NCI-H1436 treated with DMSO at 0.1 percent for 48 hours (cell line): ENCODE measurements at places on chromosomes 16 and 17.

- no peak for DNase-seq
These were observed 170.1 kb upstream of the CDH13 start for GRCh38 chr16:82456683-82457082.

- no peak for DNase-seq
These were observed 18.7 kb upstream of the DHX8 start for GRCh38 chr17:43465049-43465448.

DNA sequence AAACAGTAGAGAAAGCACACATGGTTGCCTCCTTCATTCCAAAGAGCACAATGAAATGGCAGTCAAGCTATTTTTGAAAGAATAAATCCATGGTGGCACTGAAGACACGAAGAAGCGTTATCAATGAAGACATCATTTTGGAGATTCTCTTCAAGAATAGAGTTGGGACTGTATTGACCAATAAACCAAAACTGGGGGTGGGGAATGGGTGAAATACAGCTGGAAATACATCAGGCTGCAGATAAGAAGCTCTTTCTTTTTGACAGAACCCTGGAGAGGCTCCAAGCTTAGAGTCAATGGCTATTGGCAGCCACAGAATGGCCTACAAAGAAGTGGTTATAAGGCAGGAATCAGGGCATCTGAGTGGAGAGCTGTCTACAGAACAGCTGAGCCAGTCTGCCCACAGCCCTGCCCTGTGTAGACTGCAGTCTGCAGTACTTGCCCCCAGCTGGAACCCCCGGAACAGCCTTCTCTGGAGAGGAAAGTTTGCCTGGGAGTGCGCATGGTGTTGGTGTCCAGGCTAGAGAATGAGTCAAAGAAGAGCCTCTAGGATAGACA is 100.4 kb downstream of the STX8 start:
- no peak for DNase-seq

DNA sequence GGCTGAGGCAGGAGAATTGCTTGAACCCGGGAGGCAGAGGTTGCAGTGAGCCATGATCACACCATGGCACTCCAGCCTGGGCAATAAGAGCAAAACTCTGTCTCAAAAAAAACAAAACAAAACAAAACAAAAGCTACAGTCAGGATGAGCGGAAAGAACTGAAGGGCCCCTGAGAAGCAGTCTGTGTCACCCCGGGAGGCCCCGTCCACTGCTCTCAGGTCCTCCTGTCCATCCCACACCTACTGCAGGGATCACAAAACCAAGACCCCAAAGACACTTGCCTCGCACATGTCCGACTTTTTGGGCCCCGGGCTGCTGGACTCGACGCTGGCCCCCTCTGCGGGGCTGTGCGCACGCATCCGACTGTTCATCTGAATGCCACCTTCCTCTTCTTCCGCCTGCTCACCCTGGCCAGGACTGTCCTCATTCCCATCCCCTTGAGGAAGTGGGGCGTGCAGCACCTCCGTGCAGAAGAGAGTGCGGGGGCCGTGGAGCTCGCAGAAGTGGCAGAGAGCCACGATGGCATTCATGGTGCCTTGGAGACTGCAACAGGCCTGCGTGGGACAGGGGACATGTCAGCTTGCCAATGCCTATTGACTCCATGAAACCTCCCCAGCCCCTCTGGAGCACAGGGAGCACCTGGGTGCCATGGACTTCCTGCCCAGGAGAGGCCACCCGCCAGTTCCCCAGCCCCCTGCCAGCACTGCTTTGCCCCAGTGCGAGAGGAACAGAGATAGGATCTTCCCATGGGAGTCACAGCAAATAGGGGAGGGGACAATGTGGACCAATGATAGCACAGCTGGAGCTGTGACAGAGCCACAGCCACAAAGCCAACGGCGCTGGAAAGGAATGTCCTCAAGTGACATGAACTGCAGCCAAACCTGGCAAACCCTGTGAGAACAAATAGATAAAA is 9.1 kb downstream of the FLCN start:
- DNase-seq = no peak

DNA sequence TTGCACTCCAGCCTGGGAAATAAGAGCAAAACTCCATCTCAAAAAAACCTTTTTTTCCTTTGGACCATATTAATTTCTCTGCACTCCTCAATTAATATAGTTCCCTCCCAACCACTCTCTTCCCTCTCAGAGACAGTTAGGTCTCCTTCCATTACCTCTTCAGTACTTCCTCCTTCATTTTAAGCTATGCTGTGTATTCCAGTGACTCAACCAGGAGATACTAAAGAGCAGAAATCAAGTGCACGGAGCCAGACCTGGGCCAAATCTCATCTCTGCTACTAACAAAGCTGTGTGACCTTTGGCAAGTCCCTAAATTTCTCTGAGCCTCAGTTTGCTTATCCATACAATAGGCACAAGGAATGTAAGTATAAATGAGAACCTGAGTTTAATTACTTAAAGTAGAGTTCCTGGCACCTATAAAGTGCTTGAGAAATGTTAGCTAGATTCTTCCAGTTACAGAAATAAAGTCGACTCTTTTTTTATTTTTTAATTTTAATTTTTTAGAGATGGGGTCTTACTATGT is 8.5 kb downstream of the PECAM1 start:
- DNase-seq = no peak

GRCh38 chr17:65523853-65524664 is 37.4 kb downstream of the AXIN2 start:
- no peak for DNase-seq

DNA sequence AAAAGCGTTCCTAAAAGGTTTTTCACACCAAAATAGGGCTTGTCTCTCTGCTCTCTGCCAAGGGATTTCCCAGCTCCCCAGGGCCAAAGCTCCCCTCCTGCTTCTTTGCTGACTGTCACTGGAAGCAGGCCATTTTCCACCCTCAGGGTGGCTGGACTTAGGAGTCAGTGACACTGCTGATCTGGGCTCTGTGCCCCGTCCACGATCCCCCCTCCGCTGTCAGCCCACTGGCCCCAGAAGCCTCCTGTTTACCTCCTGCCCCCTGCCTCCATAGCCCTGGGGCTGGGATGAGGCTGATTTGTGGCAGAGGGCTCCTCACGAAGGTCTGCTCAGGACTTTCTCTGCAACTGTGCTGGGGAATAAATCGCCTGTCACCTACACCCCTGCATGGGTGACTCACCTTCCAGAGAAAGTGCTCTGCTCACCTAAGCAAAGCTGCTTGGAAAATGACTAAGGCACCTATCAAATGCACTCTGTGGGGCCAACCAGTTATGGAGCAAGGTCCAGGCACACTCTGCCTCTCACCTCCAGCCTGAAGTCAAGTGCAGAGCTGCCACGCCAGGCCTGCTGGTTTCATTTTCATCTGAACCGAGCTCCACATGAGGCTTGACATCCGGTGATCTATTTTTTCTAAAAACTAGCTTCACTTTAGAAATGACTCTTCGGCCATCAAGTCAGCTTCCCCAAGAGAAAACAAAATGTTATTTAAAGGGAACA is 4.9 kb downstream of the MAP3K14 start:
- no peak for DNase-seq

DNA sequence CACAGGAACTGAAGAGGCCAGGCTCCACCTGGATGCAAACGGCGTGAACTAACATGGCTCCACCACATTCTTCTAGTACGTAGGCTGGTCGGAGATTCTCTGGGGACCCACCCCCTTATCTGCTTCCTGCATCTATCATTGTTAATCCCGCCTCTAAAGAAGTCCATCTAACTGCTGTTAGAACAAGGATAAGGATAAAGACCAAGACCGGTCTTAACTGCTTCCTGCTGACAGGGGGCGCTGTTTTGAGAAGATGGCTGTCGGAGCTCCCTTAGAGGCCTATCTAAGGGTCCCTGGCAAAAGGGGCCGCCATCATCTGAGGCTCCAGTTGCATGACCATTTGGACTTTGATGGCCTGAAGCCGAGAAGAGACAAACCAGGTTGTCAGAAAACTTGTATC is 25.8 kb upstream of the TNFSF12 start:
- DNase-seq = no peak

DNA sequence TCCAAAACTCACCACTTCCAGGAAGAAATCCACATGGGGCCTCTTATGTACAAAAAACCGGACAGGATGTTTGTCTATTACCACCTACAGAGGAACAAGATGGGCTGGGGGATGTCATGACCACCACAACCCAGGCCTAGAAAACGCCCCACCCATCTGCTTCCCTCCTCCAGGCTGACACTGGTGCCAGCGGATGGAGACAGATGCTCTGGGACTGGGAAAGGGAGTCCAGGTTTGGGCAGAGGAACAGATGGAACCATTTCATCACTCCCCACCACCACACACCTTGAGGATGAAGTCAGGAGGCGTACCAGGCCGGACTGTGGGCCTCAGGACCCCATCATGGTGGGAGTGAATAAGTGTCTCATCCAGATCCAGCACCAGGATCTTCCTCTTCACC is 4.5 kb upstream of the GABARAP start:
- DNase-seq = no peak
